Putamen (tissue), 1 donor: ENCODE measurements at places on chromosomes 2 and 18.

DNA sequence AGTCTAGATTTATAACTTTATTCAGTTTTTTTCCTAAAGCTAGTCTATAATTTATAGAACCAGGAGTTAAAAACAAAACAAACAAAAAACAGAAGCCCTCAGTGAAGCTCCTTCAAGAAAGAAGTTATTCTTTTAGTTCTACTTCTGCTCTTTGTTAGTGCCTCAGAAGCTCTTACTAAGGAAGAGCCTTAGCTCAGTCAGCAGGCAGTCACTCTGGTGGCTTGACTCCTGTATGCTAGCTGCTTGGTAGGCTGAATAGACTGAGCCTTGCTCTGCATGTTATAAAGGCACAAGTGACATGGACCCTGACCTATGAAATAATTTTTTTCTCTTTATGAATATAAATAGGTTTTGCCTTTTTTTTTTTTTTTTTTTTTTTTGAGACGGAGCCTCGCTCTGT is 24.8 kb downstream of the NCOA1 start:
- DNase-seq, result no peak

DNA sequence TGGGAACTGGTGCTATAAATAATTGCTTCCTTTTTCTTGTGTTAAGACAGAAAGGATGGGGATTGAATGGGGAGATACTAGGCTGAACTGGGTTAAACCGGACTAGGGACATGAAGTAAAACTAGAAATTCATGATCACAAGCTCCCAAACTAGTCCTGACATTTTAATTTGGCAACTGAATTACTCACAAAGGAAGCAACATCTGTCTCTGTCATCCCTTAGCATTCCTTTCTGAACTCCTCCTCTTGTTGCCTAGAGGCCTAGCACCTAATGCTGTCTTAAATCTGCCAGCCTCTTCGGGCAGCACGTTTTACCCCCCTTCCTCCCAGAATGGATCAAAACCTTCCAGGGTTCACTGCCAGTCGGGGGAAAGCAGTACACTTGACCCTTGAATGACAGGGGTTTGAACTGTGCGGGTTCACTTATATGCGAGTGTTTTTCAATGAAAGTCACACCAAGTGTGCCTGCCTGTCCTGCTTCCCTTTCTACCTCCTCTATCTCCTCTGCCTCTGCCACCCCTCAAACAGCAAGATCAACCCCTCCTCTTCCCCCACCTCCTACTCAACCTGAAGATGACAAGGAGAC is 8.2 kb downstream of the KCTD1 start:
- no peak for DNase-seq

GRCh38 chr2:189624648-189625355 is 36.5 kb upstream of the ASNSD1 start:
- no peak for DNase-seq

GRCh38 chr2:184555352-184555751 is 43.0 kb upstream of the ZNF804A start:
- DNase-seq, result no peak

GRCh38 chr18:56085551-56085950 is 497.6 kb upstream of the TCF4 start:
- DNase-seq, result no peak

DNA sequence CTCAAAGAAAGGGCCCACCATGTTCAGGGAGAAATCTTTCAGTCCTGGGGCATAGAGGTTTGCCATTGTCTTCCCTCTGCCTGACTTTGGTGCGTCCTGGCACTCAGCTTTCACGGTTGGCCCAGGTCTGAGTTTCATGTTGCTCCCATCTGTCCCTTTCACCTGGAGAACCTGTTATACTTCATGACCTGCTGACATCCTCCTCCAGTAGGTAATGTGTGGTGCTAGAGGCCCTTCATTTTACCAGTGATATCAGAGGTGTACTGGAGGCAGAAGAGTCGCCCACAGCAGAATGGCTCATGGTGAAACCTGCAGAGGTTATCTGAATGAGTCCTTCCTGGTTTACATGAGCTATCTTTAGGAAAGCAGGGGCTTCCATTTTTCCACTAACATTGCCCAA is 128.8 kb upstream of the DLX2 start:
- no peak for DNase-seq

DNA sequence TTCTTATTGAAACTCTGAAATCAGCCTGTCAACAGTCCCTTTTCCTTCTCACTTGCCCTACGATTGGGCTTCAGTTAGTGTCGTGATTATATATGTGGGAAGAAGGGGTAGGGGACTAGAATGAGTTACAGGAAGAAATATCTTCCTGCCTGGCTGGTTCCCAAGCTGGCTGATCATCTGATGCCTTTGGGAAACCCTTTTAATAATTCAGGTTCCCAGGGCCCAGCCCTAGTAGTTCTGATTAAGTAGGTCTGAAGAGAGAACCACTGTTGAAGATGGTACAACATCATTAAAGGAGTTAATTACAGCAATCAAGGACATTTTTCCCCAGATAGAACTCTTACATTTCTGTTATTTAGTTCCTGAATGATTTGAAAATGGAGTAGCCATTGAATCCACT is 110.1 kb upstream of the EML6 start:
- DNase-seq, result no peak

DNA sequence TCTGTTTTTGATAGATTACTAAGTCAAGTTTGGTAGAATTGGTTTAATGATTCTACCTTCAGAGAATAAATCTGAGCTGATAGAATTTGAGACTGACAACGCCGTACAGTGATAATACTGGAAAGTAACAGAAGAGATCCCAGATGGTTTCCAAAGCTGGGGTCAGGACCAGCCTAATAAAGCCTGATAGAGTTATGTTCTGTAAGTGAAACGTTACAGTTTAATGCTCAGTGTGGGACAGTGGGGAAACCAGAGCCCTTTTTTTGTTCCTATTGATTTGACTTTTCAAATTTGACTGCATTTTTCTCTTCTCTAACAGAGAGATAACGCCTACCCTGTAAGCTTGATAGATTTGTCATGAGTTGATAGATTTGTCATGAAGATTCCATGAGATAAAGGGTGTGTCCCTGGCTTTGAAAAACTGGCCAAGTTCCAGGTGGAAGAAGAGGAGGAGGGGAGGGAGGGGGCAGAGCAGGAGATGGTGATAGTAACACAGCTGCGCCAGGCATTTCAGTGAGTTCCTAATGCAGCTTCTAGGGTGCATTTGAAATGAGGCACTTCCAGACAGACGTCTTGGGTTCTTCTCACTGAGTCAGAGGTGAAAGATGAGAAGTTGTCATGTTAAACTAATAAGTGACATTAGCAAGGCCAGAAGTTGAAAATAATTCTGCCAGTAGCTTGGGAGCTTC is 65.1 kb downstream of the CERS6 start:
- peak; percentile 58 for DNase-seq

DNA sequence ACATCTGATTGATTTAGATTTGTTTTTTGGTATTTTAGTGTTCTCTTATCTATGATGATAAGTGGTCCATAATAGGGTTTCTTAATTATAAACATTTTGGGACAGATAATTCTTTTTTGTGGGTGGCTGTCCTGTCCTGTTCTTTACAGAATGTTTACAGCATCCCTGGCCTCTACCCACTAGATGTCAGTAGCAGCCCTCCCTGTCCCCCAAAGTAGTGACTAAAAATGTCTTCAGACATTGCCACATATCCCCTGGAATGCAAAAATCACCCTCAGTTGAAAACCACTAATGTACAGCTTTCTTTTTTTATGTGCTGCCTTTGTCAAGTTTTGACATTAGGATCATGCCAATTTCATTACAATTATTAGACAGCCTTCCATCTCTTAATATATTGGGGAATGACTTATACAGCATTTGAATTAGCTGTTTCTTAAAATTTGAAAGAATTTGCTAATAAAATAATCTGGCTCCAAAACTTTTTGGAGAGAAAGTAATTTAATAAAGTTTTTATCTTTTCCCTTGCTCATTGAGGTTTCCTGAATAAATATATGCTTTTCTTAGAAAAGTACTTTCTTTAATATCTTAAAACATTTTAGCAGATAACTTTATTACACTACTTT is 19.5 kb downstream of the WIPF1 start:
- DNase-seq, result peak; percentile 66

- DNase-seq, result no peak
Observed at GRCh38 chr18:56501896-56502295, 136.5 kb downstream of the TXNL1 start.

- no peak for DNase-seq
Observed at GRCh38 chr2:193303464-193303863, 1108.7 kb upstream of the TMEFF2 start.

DNA sequence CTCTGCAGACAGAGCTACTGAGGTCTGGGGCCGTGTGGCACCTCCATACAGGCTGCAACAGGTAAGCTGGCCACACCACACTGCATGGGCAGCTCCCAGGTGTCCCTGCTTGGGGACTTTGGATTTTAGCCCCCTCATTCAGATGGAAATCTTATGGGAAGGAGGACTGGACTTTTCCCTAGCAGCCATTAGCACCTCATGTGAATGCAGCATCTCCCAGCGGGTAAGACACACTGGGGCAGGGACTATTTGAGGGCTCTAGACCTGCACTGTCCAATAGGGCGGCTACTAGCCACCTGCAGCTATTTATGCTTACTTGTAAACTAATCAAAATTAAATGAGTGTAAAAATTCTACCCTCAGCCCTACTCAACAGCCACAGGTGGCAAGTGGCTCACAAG is 34.2 kb upstream of the GLI2 start:
- no peak for DNase-seq

DNA sequence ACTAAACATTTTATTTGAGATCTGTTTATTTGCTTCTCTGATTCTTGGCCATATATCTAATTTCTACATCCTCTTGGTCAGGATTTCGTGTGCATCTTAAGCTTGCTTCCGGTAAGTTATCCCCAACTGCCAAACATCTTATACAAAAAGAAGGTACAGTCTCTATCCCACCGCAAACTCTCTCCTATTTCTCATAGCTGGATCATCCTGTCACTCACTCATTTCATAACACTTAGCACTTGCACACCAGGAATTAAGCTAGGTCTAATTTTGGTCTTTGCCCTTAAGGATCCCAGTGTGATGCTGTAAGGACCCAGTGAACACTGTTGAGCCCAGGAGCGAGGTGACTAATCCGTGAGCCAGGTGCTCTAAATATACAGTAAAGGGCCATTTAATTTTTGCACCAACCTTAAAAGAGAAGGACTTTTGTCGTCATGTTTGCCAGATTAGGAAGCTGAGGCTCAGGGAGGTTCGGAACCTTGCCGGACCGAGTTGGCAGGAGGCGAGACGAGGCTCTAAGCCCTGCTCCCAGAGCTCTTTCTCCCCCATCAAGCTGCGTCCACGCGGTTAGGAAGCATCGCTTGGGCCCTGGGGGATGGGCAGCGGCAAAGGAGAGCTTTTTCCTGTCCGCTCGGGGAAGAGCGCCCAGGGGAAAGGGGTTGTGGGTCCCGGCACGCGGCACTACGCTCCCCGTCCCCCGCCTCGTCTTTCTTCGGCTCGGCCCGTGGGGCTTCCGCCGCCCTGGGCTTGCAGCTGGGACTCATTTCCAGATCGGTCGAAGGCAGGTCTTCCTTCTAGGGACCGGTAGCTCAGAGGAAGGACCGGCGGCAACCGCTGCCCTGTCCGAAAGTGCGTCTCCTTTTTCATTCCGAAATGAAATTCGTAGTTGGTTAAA is 4.1 kb upstream of the ITPRIPL1 start:
- no peak for DNase-seq

DNA sequence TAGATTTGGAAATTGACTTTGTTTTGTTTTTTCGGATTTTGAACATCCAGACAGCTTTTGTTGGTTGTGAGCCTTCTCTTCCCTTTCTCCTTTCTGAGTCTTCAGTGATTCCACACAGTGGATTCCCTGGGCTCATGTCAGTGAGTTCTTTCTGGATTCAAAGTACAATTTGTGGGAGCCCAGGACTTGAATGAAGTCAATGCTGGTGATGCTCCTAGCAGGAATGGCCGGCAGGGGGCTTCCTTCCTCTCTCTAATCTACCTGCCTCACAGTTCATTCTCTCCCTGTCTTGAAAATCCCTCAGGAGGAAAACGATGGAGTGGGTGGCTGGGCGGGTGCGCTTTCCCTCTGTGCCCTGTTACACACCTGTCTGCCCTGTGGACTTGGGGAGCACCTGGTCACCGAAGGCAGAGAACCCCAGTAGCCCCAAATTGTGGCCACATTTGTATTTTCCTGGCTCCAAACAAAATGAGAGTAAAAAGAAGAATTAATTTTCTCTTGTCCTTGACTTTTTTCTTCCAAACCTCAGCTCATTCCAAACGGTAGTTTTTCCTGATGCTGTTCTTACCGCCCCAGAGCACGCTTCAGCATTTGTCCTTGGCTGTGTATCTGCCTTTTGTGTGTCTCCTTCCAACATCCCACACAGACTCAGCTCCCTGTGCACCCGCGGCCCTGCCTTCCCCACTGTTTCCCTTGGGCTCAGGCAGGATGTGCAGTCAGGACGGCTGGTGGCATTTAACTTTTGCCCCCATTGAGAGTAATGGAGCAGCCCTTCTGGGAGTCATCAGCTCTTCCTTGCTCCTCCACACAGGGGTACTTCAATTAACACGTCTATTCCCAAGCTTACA is 86.6 kb downstream of the MARCO start:
- DNase-seq, result no peak

GRCh38 chr2:240886023-240886565 is 9.9 kb downstream of the MAB21L4 start:
- no peak for DNase-seq

GRCh38 chr2:145095641-145096435 is 575.9 kb upstream of the ZEB2 start:
- no peak for DNase-seq

- no peak for DNase-seq
Observed at GRCh38 chr2:45293182-45293581, 283.9 kb upstream of the SIX2 start.

- no peak for DNase-seq
Observed at GRCh38 chr18:8097927-8098326, 511.3 kb upstream of the RAB12 start.

DNA sequence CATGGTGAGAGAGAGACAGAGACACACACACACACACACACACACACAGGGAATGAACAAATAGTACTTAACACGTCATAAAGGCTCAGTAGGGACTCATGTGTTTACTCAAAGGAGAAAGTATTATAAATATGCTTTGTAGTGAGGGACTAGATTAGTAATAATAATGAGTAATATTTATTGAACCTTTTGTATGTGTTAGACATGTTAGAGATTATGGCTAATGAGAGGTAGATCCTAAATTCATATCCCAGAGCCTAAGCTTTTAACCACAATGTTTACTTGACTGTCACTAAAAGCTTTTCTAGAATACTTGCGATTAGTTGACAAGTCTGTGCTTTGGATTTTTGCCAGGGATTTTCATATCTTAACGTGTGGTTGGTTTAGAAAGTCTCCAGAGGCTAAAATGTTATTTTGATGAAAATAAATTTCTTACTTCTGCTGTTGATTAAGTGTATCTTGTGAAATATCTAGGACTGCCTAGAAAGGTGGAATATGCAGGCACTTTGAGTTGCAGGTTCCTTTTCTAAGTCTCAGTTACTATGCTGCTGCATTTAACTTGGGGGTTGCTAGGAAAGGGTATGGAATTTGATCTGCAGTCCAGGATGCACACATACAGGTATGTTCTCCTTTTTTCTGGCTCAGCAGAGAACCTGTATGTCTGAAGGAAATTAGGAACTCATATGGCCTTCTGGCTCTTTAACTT is 64.5 kb downstream of the UBR3 start:
- no peak for DNase-seq

DNA sequence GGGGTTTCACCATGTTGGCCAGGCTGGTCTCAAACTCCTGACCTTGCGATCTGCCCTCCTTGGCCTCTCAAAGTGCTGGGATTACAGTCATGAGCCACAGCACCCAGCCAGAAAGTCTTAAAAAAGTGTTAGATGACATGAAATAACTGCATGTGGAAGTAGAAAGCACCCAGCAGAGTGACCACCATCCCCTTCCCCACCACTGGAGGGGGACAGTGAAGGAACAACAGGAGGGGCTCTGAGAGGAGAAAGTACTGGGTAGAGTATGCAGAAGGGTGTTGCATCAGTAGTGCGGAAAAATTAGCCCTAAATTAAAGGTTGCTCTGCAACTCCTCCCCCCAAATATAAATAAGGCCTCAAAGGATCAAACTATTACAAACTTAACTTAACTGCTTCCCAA is 230.5 kb downstream of the ZNF521 start:
- DNase-seq, result no peak
